ENCODE measurements at places on chromosomes 7 and 10. TPM values are rescaled to one million over a fixed set of nuclear protein-coding genes. Genes with fewer than 3 reads are reported as not detected.

Gene NUTM2E
- not detected for total RNA-seq

Gene CUBN
- 1.4 TPM for total RNA-seq

Gene STOX1
- total RNA-seq: 0.11 TPM

Gene MAP3K8
- 28.6 TPM for total RNA-seq

Gene AGMO
- 0.32 TPM for total RNA-seq

Gene MINDY4
- total RNA-seq: 8.4 TPM

Gene FAM25C
- total RNA-seq: not detected

Gene IFIT1B
- total RNA-seq: not detected

Gene PVRIG
- total RNA-seq: not detected

Gene CACNB2
- total RNA-seq: 1.0 TPM

Gene OR2A5
- total RNA-seq: not detected

Gene HECW1
- total RNA-seq: 12.9 TPM

Gene FAM131B
- 0.54 TPM for total RNA-seq

Gene VWA2
- total RNA-seq: not detected

Gene PROSER2
- total RNA-seq: 8.1 TPM

Gene TWIST1
- total RNA-seq: 105 TPM

Gene SPDYE11
- total RNA-seq: under 0.01 TPM

Gene TEX36
- not detected for total RNA-seq

Gene FAM204A
- 105 TPM for total RNA-seq

Gene ATXN7L1
- 15.5 TPM for total RNA-seq

Gene R3HCC1L
- total RNA-seq: 14.8 TPM

Gene SLC18A3
- not detected for total RNA-seq

Gene INSIG1
- total RNA-seq: 216 TPM

Gene SLC13A1
- total RNA-seq: not detected

Gene FBXL13
- 1.6 TPM for total RNA-seq

Gene ZWINT
- total RNA-seq: 14.7 TPM

Gene ATOH7
- not detected for total RNA-seq

Gene AOAH
- total RNA-seq: not detected

Gene MSMB
- total RNA-seq: not detected

Gene RARRES2
- total RNA-seq: 0.32 TPM

Gene TUBB8
- not detected for total RNA-seq

Gene CRYGN
- total RNA-seq: 0.78 TPM

Gene EPDR1
- 50.4 TPM for total RNA-seq

Gene AMPH
- total RNA-seq: 5.4 TPM

Gene SRPK2
- total RNA-seq: 69.6 TPM

Gene EPO
- not detected for total RNA-seq

Gene SPDYE1
- total RNA-seq: not detected

Gene NKX2-3
- total RNA-seq: not detected

Gene TBC1D12
- total RNA-seq: 63.8 TPM

Gene WDFY4
- total RNA-seq: 0.11 TPM

Gene PRPS1L1
- total RNA-seq: not detected

Gene DCLRE1C
- total RNA-seq: 21.4 TPM

Gene TEX47
- not detected for total RNA-seq
